ENCODE measurements at places on chromosomes 1 and 21.

- DNase-seq: no peak
These were observed 29.7 kb upstream of the FMOD start for GRCh38 chr1:203380420-203381150.

- DNase-seq: peak; percentile 54
These were observed 44.9 kb downstream of the ACTA1 start for GRCh38 chr1:229388897-229389580.

DNA sequence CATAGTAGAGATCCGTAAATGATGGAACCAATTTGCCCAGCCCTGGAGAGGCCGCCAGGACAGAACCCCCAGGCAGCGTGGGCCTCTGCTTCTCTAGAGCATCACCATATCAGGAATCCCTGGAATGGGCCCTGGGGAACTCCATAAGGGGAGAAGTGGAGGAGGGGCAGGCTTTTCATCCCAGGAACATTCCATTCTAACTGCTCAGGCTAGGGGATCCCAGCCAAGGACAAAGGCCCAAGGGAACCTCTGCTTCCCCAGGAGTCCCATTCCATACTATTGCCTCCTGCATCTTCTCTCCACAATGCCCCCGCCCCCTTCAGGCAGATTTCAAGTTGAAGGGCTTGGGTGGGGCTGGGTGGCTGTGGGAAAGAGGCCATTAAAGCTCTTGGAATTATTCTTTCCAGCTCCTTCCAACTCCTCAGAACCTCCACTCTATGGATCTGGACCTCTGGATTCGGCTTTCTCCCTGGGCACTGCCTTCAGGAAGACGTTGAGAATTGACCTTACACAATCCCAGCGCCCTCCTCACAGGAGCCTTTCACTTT is 6.0 kb downstream of the TRNP1 start:
- DNase-seq: peak; percentile 97

- no peak for DNase-seq
These were observed 266.5 kb upstream of the USP24 start for GRCh38 chr1:55481634-55482033.

DNA sequence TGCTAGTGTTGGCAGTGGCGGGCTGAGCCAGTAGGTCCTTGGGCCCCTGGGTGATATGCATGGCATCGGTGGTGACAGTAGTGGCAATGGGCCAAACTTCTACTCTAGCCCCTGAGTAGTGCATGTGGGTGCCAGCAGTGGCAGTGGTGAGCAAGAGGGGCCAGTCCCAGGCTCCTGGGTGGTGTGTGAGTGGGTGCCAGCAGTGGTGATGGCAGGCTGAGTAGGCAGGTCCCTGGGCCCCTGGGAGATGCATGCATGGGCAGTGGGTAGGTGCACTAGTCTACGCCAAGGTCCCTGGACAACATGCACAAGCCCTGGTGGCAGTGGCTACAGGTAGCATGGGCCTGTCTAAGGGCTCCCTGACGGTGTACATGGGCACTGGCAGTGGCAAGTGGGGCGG is 24.6 kb upstream of the TTC22 start:
- no peak for DNase-seq

DNA sequence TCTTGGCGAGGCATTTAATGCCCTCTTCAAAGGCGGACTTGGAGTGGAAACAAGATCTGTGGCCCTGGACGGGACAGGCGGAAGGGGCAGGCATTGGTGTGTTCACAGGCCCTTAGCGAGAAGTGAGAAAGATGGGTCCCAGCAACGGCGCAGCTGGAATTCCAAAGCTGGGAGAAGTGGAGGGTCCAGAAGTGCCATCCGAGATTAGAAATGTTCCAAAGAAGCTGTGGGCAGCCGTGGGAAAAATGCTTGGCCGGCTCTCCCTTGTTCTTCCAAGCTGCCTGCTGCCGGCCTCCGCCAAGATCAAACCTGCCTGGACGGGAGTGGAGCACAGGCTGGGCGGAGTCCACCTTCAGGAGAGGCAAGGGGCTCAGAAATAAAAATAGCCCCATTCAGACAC is 69.4 kb upstream of the ACTRT2 start:
- DNase-seq: no peak

DNA sequence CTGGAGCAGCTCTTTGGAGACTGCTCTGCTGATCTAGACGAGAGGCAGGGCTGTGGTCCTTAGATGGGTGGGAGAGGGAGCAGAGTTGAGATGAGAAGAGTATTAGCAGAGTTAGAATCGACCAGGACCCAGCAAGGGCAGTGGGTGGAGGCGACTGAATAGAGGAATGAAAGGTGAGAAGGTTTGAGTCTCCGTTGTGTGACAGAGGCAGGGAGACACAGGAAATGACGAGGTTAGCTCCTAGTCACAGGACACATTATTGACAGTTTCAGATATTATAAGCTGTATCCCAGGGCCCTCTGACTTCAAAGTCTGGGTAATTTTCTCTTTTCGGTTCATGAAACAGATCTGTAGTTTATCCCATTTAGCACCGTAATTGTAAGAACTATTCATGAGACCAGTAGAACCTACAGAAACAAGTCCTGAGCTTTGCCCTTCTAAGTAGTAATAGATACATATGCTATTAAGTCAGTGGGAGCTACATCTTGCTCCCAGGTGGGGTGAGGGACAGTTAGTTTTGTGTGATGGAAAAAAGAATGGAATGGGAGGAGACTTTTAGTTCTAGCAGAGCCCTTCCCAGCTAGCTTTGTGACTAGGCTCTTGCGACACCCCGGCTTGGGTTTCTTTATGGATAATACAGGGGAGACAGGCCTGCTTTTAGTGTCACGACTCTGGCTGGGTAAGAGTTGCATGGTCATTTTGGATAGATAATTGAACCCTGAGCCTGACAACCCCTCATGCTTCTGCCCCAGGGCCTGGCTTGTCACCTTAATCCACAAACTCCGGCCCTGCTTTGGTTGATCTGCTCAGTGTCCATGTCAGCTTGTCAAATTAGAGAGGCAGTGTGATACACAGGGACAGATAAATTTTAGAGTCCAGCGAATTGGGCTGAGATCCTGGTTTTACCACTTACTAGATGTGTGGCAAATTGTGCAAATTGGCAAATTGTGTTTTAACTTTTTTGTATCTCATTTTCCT is 70.2 kb downstream of the UCK2 start:
- DNase-seq: peak; percentile 77

GRCh38 chr21:31708541-31708940 is 23.4 kb downstream of the SCAF4 start:
- DNase-seq: no peak

GRCh38 chr21:38475519-38475918 is 22.8 kb downstream of the ERG start:
- no peak for DNase-seq

DNA sequence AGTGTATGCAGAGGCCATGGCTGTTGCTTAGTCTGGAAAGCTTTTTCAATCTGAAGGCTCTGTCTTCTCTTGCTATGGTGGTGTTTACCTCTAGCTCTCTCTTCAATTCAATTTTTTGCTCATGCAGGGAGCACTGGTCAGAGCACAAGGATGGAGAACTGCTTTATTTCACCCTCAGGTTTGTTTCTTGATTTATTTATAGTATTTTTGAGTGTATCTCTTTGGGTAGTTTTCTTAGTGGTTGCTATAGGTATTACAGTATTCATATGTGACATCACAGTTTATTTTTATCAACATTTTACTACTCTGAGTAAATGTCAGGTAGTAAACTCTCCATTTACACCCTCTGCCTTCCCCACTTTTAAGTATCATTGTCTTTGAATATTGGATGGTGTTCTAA is 147.9 kb downstream of the RASAL2 start:
- DNase-seq: peak; percentile 20

GRCh38 chr1:27397110-27397509 is 4.7 kb downstream of the GPR3 start:
- no peak for DNase-seq

DNA sequence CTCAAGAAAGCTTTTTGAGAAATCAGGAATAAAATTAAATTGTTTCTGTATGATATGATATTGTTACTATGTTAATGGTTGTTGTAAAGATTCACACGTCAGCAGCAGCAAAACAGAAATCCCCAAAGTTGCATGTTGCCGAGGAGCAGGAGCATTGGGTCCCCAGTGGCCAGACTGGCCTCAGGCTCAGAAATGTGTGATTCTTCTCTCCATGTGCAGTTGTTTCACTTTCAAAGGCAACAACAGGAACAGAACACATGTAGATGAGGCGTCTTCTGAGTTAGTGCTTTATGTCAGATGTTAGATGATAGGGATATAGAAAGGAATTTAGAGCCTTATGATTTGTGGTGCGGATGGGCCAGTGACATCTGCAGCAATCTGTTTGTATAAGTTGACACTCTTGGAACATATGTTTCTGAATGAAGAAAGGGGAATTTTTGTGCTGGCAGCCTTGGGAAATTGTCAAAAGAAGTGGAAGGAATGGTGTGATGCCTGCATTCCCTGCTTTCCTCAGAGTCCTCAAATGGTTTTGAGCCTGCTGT is 2.1 kb upstream of the TTLL7 start:
- DNase-seq: peak; percentile 26

- no peak for DNase-seq
These were observed 121.5 kb downstream of the CAMTA1 start for GRCh38 chr1:6906783-6907182.

GRCh38 chr1:184781941-184782340 is 27.3 kb upstream of the EDEM3 start:
- DNase-seq: no peak

- no peak for DNase-seq
These were observed 2.1 kb downstream of the SAMD11 start for GRCh38 chr1:925561-926421.

- no peak for DNase-seq
These were observed 2.9 kb upstream of the RBBP5 start for GRCh38 chr1:205124726-205125125.

- DNase-seq: no peak
These were observed 16.8 kb upstream of the RIPK4 start for GRCh38 chr21:41783476-41784180.

GRCh38 chr1:85573322-85573721 is 7.2 kb upstream of the CCN1 start:
- no peak for DNase-seq

Measured in mesenchymal stem cell (in vitro differentiated cells and primary cell).